RCC 7860 (cell line): ENCODE measurements at places on chromosomes 3 and 15.

DNA sequence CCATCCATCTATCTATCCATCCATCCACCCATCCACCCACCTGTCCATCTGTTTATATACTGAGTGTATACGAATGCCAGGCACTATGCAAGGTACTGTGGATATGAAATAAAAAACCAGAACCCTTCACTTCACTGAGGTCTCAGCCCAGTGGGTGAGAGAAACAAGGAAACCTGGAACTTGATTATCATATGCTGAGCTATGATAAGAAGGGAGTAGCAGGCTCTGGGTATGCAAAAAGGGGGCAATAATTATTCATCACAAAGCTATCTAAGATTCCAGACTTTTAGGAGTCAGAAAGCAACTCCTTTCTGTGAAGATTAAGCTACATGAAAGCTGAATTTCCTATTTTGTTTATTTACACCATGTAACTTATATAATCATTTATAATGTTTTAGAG is 327.7 kb upstream of the IL12A start:
- DNase-seq: no peak

DNA sequence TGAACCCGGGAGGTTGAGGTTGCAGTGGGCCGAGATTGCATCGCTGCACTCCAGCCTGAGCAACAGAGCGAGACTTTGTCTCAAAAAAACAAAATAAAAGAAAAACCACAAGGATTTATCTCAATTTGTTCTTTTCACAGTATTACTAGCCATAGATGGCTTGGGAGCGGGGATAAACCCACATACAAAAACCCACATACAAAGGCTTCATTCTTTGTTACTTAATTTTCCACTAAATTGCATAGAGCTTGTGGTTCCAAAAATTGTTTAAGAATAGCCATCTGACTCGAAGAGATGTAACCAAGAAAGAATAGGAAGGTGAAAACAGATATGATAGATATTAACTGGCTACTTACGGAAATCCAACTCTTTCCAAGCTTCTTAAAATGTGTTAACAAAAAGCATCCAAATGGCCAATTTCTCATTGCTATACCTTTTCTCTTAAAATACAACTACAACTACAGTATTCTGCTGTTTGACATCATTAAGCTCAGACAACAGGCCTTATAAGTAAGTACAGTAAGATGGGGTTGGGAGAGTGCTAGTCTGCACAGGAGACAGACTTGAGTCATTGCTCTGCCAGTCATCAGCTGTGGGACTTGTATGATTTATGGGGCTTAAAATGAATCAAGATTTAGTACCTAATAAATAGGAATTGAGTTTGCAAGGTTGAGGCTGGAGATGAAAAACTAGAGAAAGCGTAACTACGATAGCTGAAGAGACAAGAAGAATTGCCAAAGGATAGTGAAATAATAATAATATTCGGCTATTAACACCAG is 96.6 kb upstream of the PLXND1 start:
- no peak for DNase-seq

DNA sequence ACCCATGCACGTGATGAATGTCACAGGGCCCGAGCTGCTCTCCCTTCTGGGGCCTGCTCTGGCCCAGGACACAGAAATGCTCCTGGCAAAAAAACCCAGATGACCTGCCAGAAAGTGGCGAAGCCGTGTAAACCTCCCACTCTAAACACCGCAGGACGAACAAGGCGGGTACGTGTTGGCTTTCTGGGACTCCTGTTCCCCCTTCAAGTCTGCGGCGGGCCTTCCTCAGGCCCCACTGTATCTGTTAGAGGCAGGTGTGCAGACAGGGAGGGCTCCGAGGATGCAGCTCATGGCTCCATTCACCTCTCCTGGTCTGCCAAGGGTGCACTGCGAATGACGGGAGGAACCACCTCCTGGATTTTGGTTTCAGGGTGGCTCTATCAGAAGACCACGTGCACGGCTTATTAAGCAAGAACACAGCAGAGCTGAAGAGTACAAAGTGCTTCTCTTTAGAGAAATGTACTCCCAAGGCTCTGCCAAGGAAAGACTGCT is 173.8 kb downstream of the ADAMTS17 start:
- DNase-seq: no peak

GRCh38 chr3:14699643-14700042 is 24.7 kb downstream of the C3orf20 start:
- no peak for DNase-seq

DNA sequence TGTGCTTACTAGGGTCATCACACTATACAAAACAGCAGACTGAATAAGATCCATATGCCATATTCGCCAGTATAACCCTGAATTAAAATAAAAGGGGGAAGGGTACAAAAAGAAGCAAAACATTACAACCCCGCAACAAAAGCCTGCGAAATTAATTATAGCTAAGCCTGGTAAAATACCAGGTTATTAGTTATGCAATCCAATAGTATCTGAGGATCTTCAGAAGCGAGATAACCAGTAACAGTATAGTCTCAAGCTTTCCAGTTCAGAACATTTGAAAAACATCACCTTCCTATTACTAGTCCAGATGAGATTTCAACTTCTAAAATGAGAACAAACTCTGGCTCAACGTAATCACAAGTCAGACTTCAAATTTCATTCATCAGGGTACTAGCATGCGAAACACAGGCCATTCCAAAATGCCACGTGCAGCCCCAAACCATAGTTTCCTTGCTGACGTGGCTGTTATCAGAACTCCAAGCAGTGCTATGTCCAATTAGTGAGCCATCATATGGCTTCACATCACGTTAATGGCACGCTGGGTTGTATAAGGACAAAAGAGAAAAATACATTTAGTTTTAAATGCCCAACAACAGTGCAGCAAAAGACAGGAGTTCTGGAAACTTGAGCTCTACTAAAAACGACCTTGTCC is 1.1 kb downstream of the SSR3 start:
- peak; percentile 53 for DNase-seq

- DNase-seq: no peak
Observed at GRCh38 chr3:44771424-44772098, 10.0 kb downstream of the KIF15 start.

DNA sequence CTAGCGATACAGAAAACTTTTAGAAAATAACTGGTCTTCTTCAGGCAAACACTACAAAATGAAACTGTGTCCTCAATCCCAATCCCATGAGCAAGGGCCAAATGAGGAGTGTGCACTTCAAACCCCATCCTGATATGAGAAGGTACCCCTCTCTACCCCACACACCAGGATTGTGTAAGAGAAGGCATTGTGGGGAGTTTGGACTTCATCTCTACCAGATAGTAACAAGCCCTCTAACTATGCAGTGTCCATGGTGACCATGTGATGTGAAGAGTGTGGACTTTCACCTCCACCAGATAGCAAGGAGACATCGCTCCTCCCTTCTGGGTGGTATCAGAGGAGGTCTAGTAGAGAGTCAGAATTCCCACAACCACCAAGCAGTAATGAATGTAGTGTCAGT is 769.3 kb downstream of the MECOM start:
- no peak for DNase-seq

GRCh38 chr3:106381939-106382335 is 513.1 kb upstream of the CBLB start:
- no peak for DNase-seq

GRCh38 chr15:83275412-83275811 is 9.1 kb downstream of the BNC1 start:
- peak; percentile 76 for DNase-seq

GRCh38 chr3:5798809-5799208 is 611.3 kb downstream of the EDEM1 start:
- no peak for DNase-seq

DNA sequence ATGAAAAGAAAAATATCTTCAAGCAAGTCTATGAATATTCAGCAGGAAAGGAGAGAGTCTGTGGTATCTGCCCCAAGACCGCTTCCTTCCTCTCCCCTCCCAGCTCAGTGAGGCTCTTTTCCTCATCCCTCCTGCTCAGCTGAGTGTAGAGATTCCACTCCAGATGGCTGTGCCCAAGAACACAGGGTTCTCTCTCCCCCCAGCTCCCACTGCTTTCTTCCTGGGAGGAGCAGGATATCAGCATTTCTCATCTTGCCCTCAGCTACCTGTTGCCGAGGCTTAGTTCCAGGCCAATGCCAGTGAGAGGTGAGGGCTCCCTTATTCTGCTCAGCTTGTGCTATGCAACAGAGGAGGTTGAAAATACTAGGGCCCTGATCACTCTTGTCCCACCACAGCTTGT is 211.9 kb downstream of the SV2B start:
- DNase-seq: no peak

DNA sequence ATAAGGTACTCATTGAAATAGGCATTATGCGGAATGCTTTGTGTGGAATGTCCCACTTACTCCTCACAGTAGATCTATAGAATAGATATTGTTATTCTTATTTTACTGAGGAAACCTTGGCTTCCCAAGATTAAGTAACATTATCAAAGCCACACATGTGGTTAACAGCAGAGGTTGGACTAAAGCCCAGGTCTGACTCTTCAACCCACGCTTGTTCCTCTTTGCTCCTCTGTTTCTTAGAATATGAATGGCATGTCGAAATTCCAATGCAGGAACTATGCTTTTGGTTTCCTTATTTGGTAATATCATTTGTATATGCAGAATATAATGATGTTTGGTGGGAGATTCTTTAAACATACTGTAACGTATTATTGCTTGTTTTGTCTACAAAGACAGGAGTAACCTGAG is 818.8 kb upstream of the LMCD1 start:
- DNase-seq: peak; percentile 31

DNA sequence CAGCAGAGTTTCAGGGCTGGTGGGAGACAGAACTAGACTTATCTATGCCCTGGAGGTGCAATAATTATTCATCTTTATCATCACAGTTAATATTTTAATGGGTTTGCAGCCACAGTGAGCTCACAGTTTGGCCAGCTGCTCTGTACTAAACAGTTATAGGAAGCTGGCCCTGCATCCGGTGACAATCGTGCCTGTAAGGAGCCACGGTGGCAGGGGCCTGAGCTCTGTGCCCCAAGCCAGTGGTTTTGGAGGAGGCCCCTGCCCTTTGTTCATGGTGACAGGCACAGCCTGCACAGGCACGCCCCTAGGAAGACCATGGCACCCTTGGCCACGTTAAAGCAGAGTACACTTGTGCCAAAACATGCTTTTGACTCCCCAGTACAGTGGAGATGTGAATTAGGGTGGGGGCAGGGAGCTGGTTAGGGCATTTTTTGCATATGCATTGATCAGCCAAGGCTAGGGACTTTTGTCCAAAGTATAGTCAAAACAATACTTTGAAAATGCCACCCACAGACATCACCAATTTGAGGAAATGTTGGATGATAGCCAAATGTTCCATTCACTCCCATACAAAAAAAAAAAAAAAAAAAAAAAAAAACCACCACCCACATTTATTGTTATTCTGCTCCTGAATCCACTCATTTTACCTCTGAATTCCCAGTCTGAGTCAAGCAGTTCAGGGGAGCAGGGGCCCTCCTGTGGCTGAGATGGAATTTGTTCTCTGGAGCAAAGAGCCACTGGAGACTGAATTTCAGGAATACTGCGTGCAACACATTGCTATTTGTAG is 3.4 kb upstream of the RFTN1 start:
- peak; percentile 14 for DNase-seq

GRCh38 chr15:76939715-76940114 is 8.2 kb downstream of the RCN2 start:
- DNase-seq: no peak

DNA sequence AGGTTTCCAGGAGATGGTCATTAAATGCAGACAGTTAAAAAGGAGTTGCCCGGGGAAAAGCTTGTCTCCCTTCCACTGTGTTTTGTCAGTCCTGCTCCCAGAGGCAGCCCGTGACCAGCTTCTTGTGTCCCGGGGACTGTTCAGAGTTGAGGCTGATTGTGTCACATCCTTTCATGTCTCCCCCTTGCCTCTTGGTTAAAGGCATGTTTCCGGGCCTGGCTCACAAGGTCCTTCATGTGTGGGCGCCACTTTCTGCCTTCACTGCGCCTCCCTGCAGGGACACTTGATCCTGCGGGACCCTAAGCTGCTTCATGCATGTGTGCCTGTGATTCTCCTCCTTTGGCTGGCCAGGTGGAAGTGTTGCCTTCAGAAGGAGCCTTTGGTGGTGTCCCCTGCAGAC is 9.2 kb downstream of the CHCHD6 start:
- no peak for DNase-seq

- no peak for DNase-seq
Observed at GRCh38 chr15:76866008-76866407, 39.1 kb downstream of the SCAPER start.

- no peak for DNase-seq
Observed at GRCh38 chr15:68304589-68305337, 27.2 kb downstream of the FEM1B start.

DNA sequence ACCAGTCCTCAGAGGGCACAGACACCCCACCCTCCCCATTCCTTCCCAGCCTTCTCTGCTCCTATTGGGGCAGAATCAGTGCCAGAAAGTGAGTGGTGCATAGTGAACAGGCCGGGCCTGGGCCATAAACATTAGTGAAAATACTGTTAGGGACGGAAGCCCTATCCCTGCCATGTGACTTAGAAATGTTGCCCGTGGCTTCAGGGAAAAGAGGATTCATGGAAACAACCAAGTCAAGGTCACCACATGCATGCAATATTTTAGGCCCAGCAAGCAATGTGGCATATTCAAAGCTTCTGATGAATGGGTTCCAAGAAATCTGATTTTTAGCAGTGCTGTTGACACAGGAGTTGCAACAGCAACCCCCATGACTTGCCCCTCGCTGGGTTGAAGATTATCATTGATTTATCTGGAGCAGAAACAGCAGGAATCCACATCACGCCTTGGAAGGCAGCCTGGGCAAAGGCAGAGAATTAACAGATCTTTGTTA is 52.3 kb downstream of the CCNL1 start:
- no peak for DNase-seq

DNA sequence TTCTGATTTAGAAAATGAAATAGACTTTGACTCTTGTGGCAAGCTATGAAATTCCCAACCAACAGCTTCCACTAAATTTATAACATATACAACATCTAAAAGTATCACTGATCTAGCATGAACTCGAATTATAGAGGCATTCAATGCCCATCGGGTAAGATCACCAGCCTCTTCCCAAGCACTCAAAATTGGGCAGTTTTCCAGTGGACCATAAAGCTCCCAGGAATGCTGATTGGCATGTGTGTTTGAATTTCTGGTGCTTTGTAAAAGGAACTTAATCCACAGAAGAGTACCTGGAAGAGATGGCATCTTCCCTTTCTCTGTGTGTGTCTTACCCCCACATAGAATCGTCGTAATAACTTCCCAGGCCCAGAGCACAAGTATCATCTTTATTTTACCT is 10.0 kb downstream of the LRTM1 start:
- DNase-seq: no peak

GRCh38 chr3:172314591-172315160 is 133.6 kb downstream of the GHSR start:
- DNase-seq: no peak

GRCh38 chr15:34341381-34342212 is 1.3 kb downstream of the NOP10 start:
- no peak for DNase-seq

GRCh38 chr3:70914862-70915261 is 602.4 kb upstream of the MDFIC2 start:
- no peak for DNase-seq
